ENCODE measurements at places on chromosomes 5 and 9.

DNA sequence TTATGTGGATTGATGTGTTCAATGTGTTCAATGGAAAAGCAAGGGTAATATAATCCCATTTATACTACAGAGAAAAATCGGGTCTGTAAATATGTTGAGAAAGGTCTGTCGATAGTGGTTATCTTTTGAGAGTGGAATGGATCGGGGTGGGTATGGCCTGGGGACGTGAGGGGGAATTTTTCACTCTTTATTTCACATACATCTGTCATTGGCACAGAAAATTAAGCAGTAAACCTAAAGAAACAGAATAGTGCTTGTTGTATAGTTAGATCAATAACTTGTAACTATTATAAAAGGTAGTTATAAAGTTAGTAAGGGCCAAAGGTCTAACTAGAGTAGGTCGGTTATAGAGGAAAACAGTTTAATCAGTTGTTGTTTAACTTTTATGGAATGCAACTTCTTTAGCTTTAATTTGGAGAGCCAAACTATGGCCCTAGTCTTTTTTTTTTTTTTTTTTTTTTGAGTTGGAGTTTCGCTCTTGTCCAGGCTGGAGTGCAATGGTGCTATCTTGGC lies 66.1 kb upstream of the ABL1 start:
- no peak for DNase-seq

DNA sequence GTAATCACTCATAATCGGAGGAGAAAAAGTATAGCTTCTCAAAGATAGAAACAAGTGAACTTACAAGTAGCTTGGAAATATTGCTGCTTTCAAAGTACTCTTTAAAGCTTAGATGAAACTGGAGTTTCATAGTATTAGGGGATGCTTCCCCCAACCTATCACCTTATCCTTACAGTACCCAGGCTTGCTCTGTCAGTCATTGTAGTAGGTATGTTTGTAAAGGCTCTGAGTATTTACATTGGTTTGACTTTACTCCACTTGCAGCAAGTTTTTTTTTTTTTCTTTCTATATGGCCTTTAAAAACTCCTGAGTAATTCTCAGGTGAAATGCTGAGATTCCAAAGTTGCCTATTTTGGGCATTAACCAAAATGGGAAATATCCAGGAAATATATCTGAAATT lies 84.8 kb downstream of the CD180 start:
- no peak for DNase-seq

GRCh38 chr5:147145328-147145727 lies 89.5 kb upstream of the STK32A start:
- no peak for DNase-seq

DNA sequence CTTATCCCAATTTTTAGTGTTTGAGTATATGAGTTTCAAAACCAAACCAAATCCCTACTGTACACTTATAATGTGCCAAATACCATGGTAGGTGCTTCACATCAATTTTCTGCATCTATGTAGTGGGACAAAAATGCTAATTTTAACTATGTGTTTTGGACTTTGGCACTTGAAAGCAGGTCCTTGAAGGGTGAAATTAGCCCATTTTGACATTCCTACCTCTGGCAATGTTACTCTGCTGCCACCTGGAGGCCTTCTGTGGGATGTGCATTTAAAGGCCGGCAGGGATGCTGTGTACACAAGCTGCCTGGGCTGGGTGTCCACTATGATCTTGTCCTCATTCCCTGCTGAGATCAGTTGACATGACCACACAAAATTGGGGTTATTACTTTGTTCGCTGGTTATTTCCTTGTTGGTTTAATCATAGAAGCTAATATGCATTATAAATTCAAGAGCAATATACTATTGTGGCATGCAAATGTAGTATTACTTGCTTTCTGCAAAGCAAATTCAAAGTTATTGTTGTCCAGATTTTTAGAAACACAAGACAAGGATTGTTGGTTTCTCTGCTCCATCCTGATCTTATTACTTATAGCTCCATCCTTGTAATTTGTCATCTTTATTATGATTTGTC lies 166.8 kb downstream of the ARHGEF28 start:
- no peak for DNase-seq

DNA sequence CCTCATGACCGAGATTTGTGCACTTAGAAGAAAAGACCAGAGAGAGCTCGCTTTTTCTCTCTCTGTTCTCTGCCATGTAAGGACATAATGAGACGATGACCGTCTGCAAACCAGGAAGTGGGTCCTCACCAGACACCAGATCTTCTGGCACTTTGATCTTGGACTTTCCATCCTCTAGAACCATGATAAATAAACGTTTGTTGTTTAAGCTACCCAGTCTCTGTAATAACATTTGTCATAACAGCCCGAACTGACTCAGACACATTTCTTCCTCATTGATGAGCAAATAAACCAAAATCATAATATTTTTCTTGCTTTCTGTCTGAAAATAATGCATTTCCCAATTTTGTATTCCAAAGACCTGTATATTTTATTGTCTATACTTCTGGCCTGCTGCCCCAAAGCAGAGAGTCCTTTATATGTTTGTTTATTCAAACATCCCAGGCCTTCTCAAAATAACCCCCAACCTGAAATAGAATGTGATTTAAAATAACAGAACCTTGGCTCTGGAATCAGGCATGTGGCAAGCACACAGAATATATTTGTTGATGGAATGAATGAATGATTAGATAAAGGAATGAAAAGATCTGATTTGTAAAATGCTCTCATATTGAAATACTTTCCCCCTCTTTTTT lies 396.5 kb downstream of the ADGRV1 start:
- DNase-seq, result no peak

Measured in cortex of kidney (tissue), 1 donor.